ENCODE measurements at places on chromosomes 6 and 20.

- DNase-seq = no peak
Measured at GRCh38 chr20:52105442-52106422, 85.8 kb downstream of the ZFP64 start.

- DNase-seq = peak; percentile 5
Measured at GRCh38 chr20:58086763-58087561, 141.5 kb downstream of the ANKRD60 start.

DNA sequence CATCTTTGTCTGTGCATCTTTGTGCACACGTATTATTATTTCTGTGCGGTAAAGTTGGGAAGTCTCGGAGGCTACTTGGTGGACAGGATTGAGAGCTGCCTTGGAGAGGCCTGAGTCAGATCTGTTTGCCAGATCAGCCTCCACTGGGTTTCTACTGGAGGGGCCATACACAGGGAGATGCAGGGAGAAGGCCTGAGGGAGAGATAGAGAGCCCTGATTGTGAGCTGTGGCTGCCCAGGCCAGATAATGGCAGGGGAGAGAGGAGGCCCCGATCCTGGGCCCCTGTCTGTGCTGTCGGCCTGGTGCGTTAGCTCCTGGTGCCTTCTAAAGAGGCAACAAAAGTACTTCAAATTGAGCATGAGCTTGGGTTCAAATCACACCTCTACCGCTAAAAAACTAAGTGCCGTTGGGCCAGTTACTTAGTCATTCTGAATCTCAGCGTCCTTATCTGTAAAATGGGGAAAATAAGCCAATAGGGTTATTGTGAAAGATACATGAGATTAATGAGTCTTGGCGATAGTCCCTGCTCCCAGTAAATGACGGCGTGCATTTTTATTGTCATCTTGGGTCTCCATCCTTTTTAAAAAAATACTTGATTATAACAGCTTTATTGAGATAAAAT lies 27.6 kb upstream of the ADA start:
- no peak for DNase-seq

DNA sequence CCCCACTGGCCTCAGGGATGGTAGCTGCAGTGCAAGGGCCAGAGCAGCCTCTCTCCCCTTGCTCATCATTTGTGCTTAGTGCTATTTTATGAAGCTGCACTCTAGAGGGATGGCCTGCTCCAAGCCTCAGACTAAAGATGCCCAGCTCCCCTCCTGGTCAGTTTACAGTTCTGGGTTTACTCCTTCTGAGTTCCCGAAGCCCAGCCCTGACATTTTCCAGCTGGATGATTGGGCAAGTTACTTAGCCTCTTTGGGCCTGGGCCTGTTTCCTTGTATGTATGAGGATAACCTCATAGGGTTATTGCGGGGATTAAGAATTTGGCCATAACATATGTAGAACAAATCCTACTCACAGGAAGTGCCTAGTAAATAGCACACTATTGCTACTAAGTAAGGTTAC lies 31.8 kb upstream of the EMILIN3 start:
- no peak for DNase-seq

GRCh38 chr6:43916924-43917877 lies 147.2 kb downstream of the VEGFA start:
- DNase-seq = peak; percentile 24

DNA sequence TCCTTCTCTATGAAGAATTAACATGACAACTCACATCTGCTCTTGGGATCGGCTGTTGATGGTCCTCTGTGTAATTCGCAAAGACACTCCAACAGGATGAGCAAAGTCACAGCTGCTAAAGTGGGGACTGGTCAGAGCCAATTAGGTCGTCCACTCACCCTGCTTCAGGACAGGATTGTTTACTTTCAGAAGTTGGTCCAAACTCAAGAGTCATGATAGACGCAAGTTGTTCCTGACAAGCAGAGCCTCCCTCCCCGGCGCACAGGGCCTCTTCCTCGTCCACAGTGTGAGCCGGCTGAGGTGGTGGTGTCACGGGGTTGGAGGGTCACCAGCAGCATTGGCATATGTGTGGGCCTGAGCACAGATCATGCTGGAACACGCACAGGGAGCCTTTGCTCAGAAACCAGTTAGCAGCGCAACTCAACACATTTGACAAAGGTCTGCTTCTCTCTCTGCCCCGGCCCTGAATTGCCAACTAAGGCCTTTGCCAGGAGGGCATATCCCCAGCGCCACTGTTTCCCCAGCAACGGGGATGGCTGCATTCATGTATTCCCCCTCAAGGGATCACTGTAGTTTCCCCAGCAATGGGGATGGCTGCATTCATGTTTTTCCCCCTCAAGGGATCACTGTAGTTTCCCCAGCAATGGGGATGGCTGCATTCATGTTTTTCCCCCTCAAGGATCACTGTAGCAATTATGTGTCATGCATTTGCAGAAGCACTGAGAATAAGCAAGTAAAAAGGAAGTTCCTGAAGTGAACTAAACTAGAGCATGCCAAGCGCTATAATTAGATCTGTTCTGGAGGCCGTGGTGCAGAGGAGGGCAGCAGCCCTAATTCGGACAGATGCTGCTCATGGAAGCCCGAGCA lies 111.7 kb downstream of the THBS2 start:
- DNase-seq = peak; percentile 64

GRCh38 chr6:33312361-33313104 lies 1.3 kb downstream of the TAPBP start:
- DNase-seq = peak; percentile 51

DNA sequence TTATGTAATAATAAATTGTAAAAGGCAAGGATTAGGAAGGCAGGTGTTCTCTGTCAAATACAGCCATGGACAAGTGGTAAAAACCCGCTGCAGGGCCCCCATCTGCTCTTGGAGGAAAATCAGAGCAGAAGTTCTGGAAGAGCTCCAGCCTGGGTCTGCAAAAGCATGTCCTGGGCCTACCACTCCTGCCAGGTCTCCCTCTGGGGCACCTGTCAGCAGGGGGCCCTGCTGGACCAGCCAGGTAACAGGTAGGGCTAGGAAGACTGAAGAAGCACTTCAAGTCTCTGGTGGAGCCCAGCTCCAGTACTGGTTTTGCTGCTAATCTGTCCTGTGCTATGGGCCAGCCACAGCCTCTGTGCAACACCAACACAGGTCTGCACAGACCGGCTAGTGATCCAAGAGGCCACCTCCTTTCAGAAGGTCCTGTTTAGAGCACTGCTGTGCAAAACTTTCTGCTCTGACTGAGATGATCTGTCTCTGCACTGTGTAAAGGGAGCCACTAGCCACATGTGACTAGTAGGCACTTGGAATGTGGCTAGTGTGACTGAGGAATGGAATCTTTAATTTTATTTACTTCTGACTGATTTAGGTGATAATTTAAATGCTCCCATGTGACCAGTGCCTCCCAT lies 30.2 kb downstream of the RRBP1 start:
- no peak for DNase-seq

GRCh38 chr6:19798362-19798761 lies 38.8 kb upstream of the ID4 start:
- DNase-seq = no peak

GRCh38 chr20:59771506-59772372 lies 161.7 kb downstream of the SYCP2 start:
- DNase-seq = no peak

DNA sequence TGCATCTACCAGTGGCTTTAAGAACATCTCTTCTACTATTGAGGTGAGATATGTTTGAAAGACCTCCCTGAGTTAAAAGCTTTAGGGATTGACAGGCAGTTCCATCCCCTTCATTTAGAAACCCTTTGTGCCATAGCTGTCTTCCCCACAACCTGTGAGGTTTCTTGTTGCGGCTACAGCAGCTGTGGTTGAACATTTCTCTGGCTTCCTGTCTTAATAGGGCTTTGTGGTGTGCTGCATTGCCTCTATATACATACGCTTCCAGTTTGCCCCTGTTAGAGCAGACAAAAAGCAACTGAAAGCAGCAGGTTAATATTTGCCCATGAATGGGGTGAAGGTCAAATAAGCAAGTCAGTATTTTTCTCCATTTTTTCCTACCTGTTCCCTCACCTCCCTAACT lies 210.2 kb downstream of the TMEM200A start:
- no peak for DNase-seq

DNA sequence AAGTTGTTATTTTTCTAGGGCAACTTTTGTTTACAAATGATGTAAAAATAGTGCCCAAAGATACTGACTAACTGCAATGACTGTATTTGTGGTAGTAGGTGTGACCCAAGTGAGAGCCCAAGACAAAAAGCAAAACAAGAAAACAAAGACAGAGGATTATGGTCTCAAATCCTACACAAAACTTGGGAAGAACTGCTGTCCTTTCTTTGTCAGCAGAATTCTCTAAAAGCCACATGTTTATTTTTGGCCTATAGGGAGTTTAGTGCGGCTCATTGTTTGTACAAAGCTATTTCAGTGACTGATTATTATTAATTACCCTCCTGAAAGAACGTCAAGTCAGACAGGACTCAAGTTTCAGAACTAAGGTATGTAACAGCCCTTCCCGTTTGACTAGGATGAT lies 509.2 kb upstream of the SLC35B3 start:
- DNase-seq = no peak

DNA sequence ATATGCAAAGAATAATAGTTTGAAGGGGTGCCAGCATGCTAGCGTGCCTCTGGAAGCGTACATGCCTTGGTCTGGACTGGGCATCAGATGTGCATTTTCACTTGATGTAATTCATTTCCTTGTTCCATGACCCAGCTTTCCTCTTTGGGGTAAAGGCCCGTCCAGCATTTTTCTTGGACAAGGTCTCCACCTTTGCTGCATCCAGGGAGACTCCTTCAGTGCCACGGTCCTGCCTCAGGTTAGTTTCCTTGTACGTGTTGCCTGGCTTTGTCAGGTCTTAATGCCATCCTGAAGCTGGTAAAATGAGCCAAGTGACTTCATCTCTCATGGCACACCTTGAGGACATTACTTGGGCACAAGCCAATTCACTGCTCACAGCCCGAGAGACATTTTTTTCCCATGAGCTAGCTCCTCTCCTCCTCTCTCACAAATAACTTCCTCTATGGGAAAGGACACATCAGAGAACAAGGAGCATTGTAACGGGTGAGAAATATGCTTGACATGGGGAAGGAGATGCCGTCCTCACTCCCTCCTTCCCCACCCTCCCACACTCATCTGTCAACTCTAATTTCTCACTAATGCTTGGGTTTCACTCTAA lies 23.9 kb downstream of the EDN1 start:
- DNase-seq = no peak

DNA sequence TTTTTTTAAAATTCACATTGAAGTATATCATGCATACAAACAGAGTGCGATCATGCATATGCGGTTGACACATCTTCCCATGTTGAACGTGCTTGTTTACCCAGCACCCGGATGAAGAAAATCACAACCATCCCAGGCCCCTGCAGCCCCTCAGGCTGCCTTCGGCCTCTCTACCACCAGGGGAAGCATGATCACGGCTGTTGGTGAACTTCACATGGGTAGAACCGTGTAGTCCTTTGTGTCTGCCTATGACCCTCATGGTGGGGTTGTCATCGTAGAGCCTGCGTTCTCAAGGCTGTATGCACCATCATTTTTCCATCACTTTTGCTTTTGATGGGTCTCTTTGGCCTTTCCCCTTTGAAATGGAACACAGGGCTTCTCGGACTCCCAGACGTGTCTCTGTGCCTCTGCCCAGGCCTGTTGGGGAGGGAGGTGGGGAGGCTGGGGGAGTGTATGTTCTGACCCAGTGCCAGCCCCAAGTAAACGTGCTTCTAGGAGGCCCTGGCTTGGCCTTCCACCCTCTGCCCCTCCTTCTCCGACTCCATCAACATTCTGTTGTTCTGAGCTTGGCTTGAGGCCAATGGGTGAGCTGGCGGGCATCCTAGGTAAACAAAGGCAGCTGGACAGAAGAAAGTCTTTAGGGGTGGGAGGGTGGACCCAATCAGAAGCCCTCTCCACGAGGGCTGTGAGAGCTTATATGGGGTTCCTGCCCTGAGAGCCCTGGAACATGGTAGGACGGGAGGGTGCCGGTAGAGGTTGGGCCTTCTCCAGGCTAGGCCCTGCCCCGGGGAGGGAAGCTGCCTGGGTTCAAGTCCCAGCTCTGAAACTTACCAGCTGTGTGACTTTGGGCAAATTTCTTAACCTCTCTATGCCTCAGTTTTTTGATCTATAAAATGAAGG lies 39.7 kb downstream of the TGM2 start:
- DNase-seq = peak; percentile 0

DNA sequence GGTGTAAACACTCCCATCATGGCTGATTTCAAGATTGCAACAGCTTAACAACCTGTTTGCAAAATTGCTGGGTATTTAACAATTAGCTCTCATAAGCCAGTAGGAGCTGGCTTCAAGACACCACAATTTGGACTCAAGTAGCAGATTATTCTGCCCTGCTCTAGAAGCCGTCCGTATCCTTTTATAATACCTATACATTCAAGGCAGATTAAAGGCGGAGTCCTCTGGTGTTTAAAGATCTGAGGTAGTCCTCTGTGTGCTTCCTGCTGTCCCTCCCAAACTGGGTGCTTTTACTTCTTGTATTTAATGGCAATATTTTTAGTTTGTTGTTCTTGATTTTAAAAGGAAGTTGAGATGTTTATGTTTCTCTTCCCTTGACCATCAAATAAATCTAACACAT lies 62.2 kb upstream of the SOX4 start:
- no peak for DNase-seq

GRCh38 chr6:128672023-128672422 lies 151.6 kb upstream of the PTPRK start:
- no peak for DNase-seq

- DNase-seq = peak; percentile 24
Measured at GRCh38 chr20:19823971-19824370, 65.9 kb downstream of the RIN2 start.

DNA sequence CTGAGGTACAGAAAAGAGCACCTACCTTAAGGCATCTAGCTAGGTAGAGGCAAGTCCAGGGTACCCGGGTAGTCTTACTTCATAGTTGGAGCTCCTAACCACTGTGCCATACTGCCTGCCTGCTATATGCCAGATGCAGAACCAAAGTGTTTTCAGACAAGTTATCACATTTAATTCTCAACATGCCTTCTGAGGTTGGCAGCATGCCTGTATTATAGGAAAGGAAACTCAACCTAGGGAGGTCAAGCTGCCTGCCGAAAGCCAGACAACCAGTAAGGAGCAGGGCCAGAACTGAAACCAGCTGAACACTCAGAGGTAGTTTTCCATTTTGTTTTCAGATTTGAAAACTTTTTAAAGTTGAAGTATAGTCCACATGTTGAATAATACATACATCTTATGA lies 5.4 kb downstream of the CTNNBL1 start:
- no peak for DNase-seq

DNA sequence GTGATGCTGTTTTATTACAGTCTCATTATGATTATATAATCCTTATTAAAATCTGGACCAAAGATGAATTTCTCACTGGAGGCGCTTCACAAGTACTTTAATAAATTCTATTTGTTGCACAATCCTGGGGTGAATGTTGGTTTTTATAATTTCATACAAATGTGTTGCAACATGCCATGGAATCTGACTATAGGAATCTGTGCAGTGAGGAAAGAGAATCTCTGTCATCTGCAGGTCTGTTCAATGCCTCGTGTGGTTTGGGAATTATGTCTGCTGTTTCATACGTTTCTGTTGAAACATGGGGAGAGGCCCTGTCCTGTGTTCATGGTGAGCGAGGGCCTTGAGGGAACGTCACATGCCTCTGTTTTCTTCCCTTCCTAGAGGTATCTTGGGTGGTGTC lies 277.3 kb downstream of the CDH4 start:
- no peak for DNase-seq

GRCh38 chr6:75893776-75894152 lies 144.7 kb downstream of the MYO6 start:
- DNase-seq = no peak

All from inflammatory macrophage (primary cell).